ENCODE measurements at places on chromosomes 5 and 9.
A peak's percentile ranks its signal among the peaks of the same experiment; 100 is the strongest.

DNA sequence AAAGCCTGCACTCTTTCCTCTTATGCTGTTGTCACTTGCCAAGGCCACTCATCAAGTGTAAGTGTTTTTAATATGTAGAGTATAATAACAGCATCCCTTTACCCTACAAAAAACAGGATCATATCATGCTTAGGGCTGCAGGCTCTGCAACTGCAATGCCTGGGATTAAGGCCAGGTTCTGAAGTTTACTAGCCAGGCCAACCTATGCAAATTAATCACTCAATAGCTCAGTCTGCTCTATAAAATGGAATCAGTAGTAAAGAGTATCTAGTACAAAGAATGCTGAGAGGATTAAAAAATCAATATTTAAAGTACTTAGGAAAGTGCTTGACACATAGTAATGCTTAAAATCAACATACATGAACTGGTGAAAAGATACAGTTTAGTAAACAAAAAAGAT lies 253.3 kb downstream of the EDIL3 start:
- DNase-seq, result no peak

GRCh38 chr9:6633378-6633777 lies 12.2 kb downstream of the GLDC start:
- DNase-seq, result no peak

GRCh38 chr5:151862811-151863472 lies 61.7 kb downstream of the GLRA1 start:
- DNase-seq, result no peak

GRCh38 chr9:15374310-15374709 lies 48.4 kb upstream of the SNAPC3 start:
- DNase-seq, result no peak

- DNase-seq, result no peak
Observed at GRCh38 chr9:135971892-135972291, 10.7 kb upstream of the UBAC1 start.

- no peak for DNase-seq
Observed at GRCh38 chr9:89426384-89426961, 71.4 kb downstream of the SEMA4D start.

DNA sequence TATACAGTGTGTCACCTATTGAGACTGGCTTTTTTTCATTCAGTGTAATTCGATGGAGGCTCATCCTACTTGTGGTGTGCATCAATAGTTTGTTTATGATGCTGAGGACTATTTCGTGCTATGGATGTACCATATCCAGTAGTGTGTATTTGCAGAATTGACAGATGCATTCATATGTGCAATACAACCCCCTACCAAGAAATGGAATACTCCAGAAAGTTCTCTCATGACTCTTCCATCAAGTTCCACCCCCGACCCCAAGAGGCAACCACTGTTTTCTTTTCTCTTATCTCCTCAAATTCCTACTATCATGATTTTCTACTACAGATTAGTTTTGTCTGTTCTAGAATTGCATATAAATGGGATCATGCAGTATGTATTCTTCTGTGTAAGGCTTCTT lies 21.9 kb downstream of the FBXO10 start:
- no peak for DNase-seq

DNA sequence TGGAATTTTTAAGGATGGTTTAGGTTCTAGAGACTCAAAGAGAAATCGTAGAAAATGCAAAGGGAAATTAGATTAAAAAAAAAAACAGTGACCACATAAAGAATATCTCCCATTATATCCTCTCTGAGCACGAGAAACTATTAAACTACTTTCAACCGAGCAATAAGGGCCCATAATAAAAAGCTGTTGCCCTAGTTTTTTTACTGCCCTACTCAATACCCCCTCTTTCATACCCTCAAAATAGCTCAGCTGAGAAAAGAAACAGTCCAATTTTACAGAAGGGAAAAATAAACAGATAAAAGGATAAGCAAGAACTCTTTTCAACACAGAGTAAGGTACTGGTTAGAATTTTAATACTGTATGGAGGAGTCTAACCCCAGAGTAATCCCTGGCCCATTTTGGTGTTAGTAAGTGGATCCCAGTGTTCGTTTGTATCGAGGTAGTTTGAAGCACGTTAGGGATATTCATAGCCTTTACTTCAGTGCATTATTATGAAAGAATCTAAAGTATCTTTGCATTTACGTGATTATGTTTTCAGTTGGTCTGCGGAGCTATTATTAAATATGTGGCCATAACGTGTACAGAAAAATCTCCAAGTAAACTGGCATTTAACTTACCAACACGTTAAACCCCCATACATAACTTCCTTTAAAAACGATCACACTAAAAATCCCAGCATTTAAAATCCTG lies 980 bp upstream of the RHOBTB3 start:
- DNase-seq, result no peak

- DNase-seq, result peak; percentile 15
Observed at GRCh38 chr9:35690614-35691333, 1.0 kb upstream of the TPM2 start.

DNA sequence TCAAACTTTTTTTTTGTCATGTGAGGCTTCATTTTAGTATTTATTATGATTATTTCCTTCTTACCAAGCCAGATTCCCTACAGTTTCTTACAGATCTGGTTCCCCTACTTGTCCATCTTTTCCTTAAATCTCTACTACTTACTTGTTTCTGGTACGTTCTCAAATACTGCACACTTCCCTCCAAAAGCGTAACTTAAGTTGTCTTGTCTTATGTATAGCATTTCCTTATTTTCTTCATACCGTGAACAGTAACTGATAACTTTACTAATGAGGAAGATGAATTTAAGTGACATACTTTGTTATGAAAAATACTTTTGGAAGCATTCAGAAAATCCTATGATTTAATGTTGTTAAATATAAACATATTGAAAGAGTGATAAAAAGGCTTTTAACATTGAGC lies 67.3 kb downstream of the PARP8 start:
- no peak for DNase-seq

- no peak for DNase-seq
Observed at GRCh38 chr9:123406016-123406415, 50.0 kb downstream of the CRB2 start.

- no peak for DNase-seq
Observed at GRCh38 chr5:172906436-172906835, 52.8 kb upstream of the RPL26L1 start.

DNA sequence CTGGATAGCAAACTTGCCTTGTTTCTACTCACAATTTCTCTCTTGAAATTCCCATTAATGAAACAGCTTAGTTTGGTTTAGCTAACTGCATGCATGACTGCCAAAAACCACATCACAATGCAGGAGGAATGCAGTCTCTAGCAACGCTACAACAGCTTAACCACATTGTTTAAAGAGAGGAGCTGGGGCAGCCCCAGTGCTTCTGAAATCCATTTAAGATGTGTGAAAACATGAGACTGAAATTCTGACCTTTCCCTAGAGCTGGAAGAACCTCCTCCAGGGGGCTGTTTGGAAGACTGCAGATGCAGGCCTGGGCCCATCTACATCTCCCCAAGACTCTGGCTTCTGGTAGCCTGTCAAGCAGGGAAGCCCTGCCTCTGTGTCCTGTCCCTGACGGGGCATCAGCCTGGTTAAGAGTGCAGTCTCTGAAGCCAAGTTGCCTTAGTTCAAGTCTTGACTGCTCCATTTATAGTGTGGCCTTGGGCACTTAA lies 157.1 kb downstream of the ZNF462 start:
- no peak for DNase-seq

- no peak for DNase-seq
Observed at GRCh38 chr5:10885026-10885425, 124.0 kb upstream of the DAP start.

- no peak for DNase-seq
Observed at GRCh38 chr5:172802567-172803176, 31.4 kb upstream of the ERGIC1 start.

GRCh38 chr9:101671567-101671966 lies 66.9 kb downstream of the GRIN3A start:
- no peak for DNase-seq

GRCh38 chr5:145433077-145433476 lies 402.1 kb downstream of the PRELID2 start:
- DNase-seq, result no peak

DNA sequence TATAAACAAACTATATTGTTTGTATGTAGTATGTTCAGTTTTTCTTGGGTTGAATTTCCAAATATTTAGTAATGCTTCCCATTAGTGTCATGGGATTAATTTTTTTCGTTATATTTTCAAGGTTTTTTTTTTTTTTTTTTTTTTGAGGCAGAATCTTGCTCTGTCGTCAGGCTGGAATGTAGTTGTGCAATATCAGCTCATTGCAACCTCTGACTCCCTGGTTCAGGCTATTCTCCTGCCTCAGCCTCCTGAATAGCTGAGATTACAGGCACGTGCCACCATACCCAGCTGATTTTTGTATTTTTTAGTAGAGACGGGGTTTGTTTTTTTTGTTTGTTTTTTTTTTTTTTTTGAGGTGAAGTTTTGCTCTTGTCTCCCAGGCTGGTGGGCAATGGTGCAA lies 10.6 kb downstream of the DDX46 start:
- no peak for DNase-seq

GRCh38 chr9:1837453-1838084 lies 177.6 kb upstream of the SMARCA2 start:
- no peak for DNase-seq

DNA sequence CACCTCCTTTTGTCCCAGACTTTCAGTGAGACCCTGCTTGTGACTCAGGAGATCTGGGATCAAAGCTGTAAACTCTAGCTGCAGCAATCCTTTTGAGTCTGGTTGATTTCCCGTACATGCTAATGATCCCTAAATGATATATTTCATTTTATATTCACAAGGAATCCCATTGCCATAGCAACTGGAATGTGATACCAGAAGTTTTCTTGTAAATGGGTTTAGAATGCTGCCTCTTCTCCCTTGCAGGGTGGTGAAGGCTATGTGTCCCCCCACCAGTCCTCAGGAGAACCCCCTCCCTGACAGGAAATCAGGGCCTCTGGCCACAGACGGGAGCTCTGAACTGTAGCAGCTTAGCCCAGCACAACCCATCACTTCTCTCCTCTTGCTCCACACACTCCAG lies 215.0 kb downstream of the FSTL4 start:
- no peak for DNase-seq

GRCh38 chr5:169173372-169173771 lies 127.6 kb downstream of the SLIT3 start:
- DNase-seq, result no peak

DNA sequence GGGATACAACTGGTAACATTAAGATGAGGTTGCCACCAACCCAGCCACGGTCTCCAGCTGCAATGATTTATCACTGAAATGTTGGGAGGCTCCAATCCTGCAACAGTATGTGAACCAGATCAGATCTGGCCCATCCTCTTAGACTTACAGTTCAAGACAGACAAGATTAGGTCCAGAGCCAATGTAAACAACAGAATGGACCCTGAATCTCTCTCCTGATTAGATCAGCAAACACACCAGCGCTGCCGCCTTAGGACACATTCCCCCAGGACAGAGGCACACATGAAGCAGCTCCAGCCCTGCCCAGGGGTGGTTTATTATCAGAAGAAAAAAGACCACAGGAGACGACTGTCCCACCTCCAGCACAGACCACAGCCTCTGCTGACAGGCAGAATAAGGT lies 82.1 kb downstream of the SLIT3 start:
- no peak for DNase-seq

GRCh38 chr5:80804332-80804731 lies 149.5 kb upstream of the DHFR start:
- no peak for DNase-seq

DNA sequence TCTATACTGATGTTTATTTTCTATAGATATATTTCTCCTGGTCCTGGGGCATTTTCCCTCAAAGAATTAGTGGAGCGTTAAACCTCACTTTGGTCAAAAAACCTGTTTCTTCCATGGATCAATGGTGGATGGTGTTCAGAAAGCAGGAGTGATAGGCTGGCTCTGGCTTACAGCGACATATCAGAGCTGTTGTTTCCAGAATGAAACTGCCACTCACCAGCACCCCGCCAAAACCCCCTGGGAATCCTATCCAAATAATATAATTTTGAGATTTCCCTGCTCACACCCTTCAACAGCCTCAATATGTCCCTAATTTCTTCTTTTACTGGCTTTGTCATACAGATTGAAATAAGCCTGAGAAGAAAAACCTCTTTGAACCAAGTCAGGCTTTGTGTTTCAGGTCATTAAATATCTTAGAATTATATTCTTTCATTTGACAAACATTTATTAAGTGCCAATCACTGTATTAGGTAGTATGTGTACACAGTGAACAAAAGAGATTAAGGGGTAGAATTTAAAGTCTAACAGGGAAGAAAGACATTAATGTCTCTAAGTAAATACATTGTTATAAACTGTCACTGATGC lies 144.5 kb upstream of the GPR151 start:
- DNase-seq, result no peak

DNA sequence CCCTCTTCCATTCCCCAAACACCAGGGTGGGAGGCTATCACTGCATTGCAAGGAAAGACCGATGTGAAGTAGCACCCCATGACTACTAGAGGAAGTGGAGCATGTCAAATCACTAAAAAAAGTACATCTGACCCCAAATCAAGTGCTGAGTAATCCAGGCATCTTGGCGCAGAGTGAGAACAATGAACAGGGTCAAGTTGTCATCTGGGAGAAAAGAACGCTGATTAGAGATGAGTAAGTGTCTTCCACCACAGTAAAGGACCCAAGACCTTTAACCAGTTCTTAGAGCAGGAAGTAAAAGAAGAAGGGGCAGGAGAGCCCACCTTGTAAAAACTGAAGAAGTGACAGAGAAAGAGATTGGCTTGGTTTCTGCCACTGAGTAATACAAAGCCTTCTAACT lies 75.0 kb upstream of the RAD23B start:
- DNase-seq, result no peak

- DNase-seq, result no peak
Observed at GRCh38 chr5:143966280-143966679, 154.3 kb downstream of the HMHB1 start.

GRCh38 chr9:128762671-128763449 lies 8.9 kb downstream of the ZER1 start:
- DNase-seq, result no peak

- no peak for DNase-seq
Observed at GRCh38 chr9:120387257-120388002, 192.5 kb downstream of the CDK5RAP2 start.

DNA sequence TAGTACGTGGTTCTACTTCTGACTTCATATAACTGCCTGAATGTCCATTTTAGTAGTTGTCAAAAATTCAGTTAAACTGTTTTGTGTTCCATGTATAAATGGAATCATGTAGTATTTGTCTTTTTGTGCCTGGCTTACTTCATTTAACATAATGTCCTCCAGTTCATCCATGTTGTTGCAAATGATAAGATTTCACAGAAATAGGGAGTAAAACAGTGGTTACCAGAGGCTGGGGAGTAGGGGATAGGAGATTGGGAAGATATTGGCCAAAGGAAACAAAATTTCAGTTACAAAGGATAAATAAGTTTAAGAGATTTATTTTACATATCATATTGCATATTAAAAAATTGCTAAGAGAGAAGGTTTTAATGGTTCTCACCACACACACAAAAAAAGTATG lies 425.0 kb upstream of the MEF2C start:
- DNase-seq, result no peak

GRCh38 chr9:92503156-92503555 lies 20.9 kb upstream of the ASPN start:
- DNase-seq, result no peak

GRCh38 chr5:132473019-132473531 lies 17.5 kb downstream of the IRF1 start:
- DNase-seq, result peak; percentile 73
